ENCODE measurements at places on chromosomes 5 and 9.

GRCh38 chr5:116379306-116379705 is 195.3 kb downstream of the SEMA6A start:
- no peak for DNase-seq

GRCh38 chr5:116454417-116454927 is 120.2 kb downstream of the SEMA6A start:
- peak; percentile 84 for DNase-seq

DNA sequence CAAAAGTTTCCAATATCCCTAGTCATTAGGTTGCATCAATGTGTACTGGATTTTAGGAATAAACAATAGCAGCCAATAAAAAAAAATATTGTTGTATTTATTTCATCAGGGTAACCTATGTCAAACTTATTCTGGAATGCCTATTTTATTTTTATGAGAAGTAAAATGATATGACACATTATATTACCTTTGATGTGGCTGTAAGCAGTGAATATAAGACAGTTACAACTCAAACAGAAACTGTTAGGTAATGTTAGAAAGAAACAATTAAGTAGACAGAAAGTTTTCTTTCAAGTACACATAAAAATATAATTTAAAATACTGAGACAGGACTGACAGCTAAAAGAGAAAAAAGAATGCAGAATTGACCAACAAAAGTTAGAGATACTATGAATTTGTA is 65.5 kb downstream of the GNG10 start:
- no peak for DNase-seq

- DNase-seq: no peak
Observed at GRCh38 chr5:167579693-167580055, 711.8 kb upstream of the WWC1 start.

- DNase-seq: no peak
Observed at GRCh38 chr5:7851617-7852289, 820 bp upstream of the CFAP90 start.

DNA sequence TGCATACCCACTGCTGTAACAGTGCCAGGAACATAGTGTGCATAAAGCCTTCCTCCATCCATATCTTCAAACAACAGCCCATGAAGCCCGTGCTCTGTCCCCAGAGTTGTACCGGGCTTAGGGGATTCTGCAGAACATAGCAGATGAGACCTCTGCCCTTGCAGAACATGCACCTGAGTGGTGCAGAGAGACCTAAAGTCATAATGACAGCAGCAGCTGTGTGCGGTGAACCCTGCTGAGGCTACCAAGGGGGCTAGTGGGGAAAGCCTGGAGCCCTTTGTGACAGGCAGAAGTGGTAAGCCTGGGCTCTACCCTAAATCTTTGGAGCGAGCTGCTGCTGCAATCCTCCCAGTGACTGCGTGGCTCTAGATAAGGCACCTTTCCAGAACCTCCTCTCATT is 32.2 kb upstream of the BRD3 start:
- DNase-seq: no peak

- no peak for DNase-seq
Observed at GRCh38 chr5:68872088-68872839, 221.6 kb upstream of the SLC30A5 start.

- DNase-seq: peak; percentile 68
Observed at GRCh38 chr9:128554155-128554862, 1.9 kb downstream of the SPTAN1 start.

DNA sequence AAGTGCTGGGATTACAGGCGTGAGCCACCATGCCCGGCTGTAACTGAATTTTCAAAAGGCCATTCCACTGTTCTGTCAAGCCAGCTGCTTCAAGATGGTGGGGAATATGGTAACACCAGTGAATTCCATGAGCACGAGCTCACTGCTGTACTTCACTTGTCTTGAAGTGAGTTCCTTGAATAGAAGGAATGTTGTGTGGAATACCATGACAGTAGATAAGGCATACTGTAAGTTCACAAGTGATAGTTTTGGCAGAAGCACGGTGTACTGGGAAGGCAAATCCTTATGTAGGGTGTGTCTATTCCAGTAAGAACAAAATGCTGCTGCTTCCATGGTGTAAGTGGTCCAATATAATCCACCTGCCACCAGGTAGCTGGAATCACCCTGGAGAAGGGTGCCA is 6.6 kb upstream of the PRXL2C start:
- DNase-seq: no peak

GRCh38 chr5:14469551-14470377 is 111.8 kb upstream of the OTULINL start:
- no peak for DNase-seq

GRCh38 chr9:79638806-79639205 is 67.0 kb downstream of the TLE4 start:
- no peak for DNase-seq

GRCh38 chr9:137194388-137194787 is 5.9 kb downstream of the SSNA1 start:
- no peak for DNase-seq

GRCh38 chr5:80754900-80755299 is 100.1 kb upstream of the DHFR start:
- no peak for DNase-seq

- no peak for DNase-seq
Observed at GRCh38 chr5:172548981-172549687, 91.9 kb upstream of the NEURL1B start.

DNA sequence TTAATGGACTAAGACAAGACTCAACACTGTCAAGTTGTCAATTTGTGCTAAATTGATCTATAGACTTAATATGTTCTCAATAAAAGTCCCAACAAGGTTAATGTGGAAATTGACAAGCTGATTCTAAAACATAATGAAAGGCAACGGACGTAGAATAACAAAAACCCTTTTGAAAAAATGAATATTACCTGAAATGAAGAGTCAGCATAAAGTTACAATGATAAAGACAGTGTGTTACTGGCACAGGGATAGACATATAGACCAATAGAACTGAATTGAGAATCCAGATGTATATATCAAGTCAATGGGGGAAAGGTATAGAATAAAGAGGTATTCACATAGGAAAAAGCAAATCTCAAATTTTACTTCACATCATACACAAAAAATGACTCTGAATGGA is 37.7 kb upstream of the BARX1 start:
- no peak for DNase-seq

DNA sequence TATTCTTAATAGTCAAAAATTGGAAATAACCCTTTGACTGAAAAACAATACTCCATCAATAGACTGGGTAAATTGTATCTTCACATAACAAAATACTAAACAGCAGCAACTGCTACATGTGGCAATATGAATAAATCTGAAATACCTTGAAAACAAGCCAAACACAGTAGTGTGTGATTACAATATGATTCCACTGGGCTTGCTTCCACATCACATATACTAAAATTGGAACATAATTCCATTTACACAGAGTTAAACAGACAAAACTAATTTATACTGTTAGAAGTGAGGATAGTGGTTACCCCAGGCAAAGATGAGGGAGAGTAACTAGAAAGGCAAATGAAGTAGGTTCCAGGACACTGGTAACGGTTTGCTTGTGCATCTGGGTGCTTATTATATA is 20.4 kb downstream of the FNIP1 start:
- no peak for DNase-seq

GRCh38 chr5:101338226-101338625 is 435.1 kb upstream of the ST8SIA4 start:
- DNase-seq: no peak

DNA sequence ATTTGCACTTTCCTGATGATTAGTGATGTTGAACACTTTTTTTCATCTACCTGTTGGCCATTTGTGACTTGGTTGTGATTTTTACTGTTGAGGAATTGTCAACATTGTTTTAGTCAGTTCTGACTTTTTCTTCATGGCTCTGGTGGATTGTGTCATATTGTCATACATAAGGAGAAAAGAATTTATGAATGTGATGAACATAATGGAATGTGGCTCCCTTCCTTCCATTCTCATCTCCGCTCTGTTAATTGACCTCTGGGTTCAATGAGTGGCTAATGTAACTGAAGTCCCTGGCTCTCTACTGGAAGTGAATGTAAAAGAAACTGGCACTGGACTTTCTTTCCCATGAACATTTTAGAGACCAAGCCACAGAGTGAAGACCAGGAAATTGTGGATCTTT is 49.2 kb downstream of the KIAA1958 start:
- peak; percentile 53 for DNase-seq

DNA sequence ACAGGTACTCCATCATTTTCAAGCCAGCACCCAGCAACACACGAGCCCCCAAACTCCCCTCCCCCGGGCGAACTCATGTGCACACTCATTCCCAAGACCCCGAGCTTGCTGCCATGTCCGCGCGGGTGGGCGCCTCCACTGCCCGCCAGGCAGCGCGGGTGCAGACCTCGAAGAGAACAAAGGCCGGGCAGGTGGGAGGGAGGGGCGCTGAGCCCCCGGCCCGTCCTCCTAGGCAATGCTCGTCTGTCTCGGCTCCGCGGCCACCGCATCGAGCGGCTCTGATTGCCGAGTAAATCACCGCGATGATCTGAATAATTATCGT is 47.1 kb upstream of the PSD2 start:
- no peak for DNase-seq

DNA sequence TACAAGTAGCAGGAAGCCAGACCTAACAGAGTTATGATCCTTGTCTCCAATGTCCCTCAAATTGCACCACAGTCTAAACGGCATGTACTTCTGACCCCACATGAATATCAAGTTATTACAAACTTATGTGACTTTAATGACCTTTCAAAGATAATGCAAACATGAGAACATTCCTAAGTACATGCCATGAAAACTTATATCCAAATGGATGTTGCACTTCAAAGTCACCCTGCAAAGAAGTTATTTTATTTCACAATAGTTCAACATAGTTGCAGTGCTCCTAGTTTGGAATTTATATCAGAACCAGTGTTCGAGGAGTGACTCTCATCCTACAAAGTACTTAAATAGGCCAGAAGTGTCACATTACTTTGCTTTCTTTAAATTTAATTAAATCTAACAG is 41.2 kb upstream of the ITGA1 start:
- DNase-seq: no peak

DNA sequence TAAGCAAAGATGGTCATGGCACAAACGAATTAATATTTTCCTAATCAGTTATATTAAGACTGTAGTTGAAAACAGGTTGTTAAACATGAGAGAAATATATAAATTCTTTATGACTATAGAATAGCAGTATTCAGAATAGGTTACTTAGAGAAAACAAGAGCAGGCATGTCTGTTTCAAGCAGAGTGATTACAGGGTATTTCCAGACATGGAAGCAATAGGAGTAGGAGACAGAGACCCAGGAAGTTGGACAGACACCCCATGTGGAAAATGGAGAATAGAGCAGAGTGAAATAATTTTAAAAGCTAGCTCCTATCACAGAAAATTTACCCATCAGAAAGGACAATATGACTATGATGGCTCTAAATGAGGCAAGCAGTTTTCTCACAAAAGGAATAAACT is 111.5 kb downstream of the IZUMO3 start:
- no peak for DNase-seq

DNA sequence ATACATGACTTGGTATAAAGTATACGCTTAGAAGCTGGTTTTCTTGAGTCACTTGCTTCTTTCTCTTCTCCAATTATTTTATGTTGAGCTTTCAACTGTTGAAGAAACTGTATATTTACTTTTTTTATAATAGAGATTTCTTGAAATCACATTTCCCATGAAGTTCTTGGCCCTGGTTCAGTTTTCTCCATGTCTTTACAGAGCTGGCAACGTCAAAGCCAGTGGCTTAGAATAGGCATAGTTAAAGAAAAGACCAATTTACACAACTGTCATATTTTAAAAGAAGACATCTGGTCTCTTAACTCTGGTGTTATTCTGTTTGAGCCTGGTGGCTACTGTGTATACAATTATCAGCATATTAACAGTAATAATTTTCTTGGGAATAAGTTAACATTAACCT is 1249.3 kb downstream of the CDH12 start:
- no peak for DNase-seq

DNA sequence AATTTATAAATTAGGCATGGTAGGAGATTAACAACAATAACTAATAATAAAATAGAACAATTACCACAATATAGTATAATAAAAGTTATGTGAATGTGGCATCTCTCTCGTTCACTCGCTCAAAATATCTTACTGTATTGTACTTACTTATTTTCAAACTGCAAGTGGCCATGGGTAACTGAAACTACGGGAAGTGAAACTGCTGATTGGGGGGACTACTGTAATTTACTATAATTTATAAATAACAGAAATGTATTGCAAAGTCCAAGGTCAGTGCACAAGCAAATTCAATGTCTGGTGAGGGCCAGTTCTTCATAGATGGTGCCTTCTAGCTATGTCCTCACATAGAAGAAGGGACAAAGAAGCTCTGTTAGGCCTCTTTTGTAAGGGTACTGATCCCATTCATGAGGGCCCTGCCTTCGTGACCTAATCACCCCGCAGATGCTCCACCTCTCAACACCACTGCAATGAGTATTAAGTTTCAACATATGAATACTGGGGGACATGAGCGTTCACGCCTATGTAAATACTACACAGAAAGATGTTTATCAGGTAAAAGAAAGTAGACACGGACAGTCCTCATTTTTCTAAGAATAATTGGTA is 39.0 kb downstream of the KCNIP1 start:
- no peak for DNase-seq

DNA sequence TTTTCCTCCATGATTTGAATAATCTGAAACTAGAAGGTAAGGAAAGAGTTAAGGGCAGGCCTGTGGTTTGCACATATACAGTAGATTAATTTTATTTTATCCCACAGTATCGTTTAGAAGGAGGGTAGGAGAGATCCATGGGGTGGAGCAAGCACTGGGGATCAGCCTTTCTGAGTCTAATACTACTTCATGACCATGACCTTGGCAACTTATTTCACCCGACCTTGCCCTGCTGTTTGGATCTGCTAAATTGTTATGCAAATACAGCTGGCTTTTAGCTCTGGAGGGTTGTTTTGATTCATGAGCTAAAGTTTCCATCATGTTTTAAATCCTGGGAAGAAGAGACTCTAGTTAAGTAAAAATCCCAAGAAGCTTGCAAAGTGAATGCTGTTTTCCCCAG is 864 bp upstream of the GRIN3A start:
- DNase-seq: no peak

- DNase-seq: peak; percentile 3
Observed at GRCh38 chr5:160230686-160231527, 1.6 kb downstream of the FABP6 start.

- no peak for DNase-seq
Observed at GRCh38 chr9:93301911-93302541, 118.1 kb downstream of the WNK2 start.

GRCh38 chr5:172482156-172483020 is 28.1 kb upstream of the SH3PXD2B start:
- DNase-seq: no peak

GRCh38 chr5:31068287-31068686 is 125.2 kb upstream of the CDH6 start:
- DNase-seq: no peak

GRCh38 chr9:36165826-36166167 is 3.4 kb upstream of the CCIN start:
- DNase-seq: no peak

DNA sequence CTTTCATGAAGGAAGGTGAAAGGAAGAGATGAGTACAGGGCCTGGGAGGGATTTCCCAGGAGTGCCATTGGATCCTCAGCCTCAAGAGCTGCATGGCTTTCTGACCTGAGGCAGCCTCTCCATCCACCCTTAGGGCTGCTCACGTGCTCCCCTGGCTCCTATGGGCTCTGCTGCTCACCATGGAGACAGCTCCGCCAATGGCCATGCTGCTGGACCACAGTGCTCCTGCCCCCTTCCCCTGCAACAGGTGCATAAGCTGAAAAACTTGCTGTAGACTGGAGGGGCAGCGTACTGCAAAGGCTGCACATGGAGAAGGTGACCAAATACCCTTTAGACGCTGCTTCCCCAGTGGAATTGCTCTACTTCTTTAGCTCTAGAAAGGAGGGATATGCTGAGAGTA is 112.7 kb upstream of the PANK3 start:
- no peak for DNase-seq

Data from GM04503 (cell line).